ENCODE measurements at places on chromosomes 2 and 18.

GRCh38 chr18:58536534-58537271 is 92.2 kb downstream of the ALPK2 start:
- no peak for DNase-seq

DNA sequence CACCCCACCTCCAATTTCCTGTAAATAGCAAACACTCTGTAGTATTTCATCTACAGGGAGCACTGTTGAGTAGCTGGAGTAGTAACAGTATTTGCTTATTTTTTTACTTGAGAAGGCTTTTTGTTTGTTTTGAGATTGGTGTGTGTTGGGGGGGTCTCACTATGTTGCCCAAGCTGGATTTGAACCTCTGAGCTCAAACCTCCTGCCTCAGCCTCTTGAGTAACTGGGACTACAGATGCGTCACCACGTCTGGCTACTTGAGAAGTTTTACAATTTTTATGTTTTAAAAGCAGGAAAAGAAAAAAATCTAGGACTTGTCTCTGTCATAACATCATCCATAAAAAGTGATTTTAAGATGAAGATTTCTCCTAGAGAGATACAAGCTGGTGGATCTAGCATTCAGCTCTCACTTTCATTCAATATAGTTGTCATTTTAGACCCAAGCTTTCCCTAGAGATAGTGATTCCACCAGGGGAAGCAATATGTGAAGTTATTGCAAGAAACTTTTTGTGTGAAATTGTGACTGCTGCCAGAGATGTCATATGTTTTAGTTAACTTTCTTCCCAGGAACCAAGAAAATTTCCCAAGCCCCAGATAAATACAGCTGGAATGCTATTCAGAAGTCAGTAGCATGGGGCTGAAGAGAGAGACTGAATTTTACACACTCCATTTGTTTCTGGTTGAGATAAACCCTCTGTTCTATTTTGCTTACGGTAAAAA is 60.2 kb upstream of the MAP4K3 start:
- DNase-seq = peak; percentile 40

DNA sequence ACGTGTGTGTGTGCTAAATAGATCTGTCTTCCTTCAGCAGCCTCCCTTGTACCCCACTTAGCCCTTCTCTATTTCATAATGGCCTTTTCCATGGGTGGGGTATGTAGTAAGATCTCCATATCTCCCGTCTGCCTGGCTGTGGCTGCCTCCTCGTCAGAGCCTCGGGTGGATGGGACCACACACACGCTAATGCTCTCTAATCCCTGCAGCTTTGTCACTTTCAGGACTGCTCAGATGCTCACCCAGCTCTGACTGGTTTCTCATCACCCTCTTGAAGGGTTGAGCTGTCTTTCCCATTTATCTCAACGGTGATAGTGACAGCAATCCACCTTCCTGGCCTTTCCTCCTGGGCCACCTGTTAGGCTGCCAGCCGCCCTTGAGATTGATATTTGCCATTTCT is 95.3 kb downstream of the DCC start:
- DNase-seq = no peak

DNA sequence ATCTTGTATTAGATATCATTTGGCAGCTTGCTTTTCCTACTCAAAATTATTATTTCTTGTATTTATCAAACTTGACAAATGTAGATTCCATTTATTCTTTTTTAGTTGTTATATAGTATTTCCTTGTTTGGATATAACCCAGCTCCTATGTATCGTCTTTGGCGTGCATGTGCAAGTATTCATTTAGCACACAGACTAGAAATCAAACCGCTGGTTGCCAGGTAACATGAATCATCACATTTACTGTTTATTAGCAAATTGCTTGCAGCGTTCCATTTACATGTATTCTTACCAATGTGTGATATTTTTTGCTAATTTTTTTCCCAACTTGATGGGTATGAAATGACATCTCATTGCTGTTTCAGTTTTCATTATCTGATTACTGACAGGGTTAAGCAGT is 2089.7 kb upstream of the CELF4 start:
- DNase-seq = no peak

GRCh38 chr2:179765666-179766065 is 95.7 kb downstream of the ZNF385B start:
- no peak for DNase-seq

- DNase-seq = peak; percentile 8
Observed at GRCh38 chr2:109380502-109381326, 233.1 kb downstream of the SEPTIN10 start.

DNA sequence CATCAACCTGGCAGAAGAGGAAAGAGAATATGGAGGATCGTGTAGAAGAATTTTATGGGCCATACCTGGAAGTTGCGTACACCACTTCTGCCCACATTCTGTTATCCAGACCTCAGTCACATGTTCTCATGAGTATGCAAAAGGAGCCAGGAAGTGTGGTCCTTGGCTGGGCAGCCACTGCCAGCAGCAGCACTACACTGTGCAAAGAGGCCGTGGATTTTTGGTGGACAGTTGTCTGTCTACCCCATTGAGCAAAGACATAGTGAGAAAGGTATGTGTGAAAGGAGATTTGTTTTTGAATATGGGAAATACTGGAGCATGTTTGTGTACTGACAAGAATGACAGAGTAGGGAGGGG is 68.1 kb downstream of the SDC1 start:
- DNase-seq = no peak

- DNase-seq = no peak
Observed at GRCh38 chr2:12718711-12719399, 2.1 kb downstream of the TRIB2 start.

Data from uterus (tissue), 4 donors.